ENCODE measurements at places on chromosomes 11 and 22.

- no peak for DNase-seq
Observed at GRCh38 chr11:46322759-46323158, 24.5 kb upstream of the DGKZ start.

- DNase-seq: no peak
Observed at GRCh38 chr11:93143186-93143585, 54.6 kb downstream of the SLC36A4 start.

- DNase-seq: no peak
Observed at GRCh38 chr11:88169881-88170280, 5.4 kb downstream of the RAB38 start.

DNA sequence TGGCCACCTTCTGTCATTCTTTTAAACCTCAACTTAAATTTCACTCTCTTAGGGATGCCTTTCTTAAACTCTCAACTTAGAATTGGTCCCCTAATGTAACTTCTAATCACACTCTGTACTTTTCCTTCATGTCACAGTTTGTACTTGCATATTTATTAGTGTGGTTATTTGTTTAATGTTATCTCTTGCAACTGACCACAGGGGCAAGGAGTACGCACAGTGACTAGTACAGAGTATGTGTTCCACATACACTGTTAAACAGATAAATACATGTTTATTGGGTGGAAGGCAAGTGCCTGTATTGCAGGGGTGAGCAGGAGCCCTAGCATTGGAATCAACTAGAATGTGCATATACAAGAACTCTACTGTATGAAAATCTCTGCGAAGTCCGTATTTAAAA is 554.0 kb downstream of the INSC start:
- DNase-seq: no peak

- no peak for DNase-seq
Observed at GRCh38 chr11:13761716-13762115, 93.2 kb downstream of the FAR1 start.

DNA sequence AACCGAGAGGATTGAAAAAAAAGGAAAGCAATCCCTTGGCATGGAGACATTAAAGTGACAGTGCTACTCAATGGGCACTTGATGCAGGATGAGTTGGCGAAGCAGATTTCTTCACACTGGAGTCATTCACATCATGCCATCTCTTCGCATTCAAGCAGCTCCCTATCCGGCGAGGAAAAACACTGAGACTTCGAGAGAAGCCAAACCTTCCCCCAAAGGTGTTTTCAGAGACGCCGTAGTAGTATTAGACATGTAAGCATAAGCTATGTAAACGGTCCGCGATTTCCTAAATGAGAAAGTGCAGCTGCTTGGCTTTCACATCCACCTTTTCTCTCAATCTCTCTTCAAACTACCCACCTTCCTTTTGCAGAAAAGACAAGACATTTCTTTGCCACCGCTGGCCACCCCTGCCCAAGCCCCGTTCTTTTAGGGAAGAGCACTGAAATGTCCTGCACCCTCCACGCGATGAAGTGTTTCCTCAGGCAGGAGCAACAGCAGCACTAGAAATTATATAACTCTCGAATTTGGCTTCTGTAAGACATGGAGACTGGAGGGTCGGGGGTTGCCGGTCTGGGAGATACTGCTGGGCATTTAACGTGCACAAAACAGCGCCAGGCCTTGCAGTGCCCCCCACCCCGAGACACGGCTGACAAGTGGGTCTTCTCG is at the start of gene DLG2:
Gene DLG2 (minus strand): TSS at position 13 of the 666 bp plus-strand sequence.
- DNase-seq: peak; percentile 9

DNA sequence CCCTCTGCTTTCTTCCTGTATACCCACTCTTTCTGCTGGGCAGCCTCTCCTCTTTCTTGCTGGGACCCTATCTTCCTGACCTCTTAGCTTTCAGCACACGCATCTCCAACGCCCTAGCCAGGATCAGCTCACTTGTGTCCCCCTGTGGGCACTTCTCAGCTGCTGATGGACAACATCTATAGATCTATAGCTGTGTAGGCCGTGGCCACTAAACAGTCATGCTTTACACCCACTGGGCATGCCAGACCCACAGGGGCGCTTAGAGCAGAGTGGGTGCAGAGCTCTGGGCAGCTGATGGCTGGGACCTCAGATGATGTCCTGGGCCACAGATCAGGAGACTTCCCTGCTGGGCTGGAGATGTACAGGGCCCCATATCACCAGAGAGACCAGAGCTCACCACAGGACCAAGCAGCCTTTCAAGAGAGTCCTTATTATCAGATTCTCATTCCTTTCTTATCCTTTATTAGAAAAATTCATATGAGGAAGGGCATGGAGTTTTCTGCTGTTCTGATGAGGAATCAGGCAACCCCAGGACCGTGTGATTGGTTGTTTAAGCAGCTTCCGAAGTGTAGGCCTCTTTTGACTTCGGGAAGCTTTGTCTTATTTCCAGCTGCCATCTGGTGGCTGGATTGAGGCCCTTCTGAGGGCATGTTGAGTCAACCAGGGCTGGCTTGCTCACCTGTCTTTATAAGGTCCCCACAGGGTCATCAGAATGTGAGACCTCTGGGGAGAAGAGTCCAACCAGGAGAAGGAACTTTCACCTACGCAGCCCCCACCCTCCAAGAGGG is 60.5 kb downstream of the OSBP2 start:
- DNase-seq: peak; percentile 85

Measured in GM10248 (cell line).